Karpas-422 (cell line): ENCODE measurements at places on chromosomes 6 and 20. TPM values are rescaled to one million over a fixed set of nuclear protein-coding genes. Genes with fewer than 3 reads are reported as not detected.

DNA sequence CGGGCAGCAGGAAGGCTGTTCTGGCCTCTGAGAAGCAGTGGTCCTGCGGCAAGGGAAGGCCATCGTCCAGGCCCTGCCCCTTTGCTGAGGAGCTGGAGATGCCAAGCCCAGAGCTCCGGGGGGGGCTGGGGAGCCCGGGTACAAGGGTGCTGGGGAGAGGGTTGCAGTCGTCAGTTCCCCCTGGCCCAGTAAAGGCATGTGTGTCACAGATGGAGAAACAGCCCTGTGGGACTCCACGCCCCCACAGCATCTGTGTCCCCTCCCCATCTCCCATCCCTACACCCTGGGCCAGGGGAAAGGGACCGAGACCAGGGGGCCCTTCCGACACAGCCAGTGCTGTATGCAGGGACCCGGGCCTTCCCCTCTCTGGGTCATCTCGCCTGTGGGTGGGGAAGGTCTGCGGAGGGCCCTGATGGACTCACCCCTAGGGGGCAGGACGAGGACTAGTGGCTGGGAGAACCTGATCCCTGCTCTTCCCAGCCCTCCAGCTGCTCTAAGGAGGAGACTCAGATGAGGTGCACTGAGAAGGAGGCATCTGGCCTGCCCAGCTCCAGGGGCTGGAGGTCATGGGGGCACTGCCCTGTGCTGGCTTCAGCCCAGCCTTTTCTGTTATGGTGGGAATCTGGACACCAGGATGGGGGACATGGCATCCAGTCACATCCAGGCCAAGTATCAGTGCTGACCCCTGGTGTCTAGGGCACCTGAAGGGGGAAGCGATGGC lies 609 bp downstream of the MYL9 start:
- no peak for DNase-seq

- no peak for DNase-seq
Measured at GRCh38 chr20:63937596-63937995, 18.6 kb downstream of the UCKL1 start.

Gene DEFB116
- total RNA-seq: not detected in 2 replicates

Gene CENPB
- 13.0 and 32.7 TPM in 2 replicates for total RNA-seq

GRCh38 chr20:31260326-31260932 lies 3.0 kb downstream of the DEFB115 start:
- peak; percentile 77 for DNase-seq

Gene PRICKLE4
- total RNA-seq: 0.41 and 2.8 TPM in 2 replicates

- no peak for DNase-seq
Measured at GRCh38 chr20:47102629-47103028, 208.0 kb downstream of the EYA2 start.

DNA sequence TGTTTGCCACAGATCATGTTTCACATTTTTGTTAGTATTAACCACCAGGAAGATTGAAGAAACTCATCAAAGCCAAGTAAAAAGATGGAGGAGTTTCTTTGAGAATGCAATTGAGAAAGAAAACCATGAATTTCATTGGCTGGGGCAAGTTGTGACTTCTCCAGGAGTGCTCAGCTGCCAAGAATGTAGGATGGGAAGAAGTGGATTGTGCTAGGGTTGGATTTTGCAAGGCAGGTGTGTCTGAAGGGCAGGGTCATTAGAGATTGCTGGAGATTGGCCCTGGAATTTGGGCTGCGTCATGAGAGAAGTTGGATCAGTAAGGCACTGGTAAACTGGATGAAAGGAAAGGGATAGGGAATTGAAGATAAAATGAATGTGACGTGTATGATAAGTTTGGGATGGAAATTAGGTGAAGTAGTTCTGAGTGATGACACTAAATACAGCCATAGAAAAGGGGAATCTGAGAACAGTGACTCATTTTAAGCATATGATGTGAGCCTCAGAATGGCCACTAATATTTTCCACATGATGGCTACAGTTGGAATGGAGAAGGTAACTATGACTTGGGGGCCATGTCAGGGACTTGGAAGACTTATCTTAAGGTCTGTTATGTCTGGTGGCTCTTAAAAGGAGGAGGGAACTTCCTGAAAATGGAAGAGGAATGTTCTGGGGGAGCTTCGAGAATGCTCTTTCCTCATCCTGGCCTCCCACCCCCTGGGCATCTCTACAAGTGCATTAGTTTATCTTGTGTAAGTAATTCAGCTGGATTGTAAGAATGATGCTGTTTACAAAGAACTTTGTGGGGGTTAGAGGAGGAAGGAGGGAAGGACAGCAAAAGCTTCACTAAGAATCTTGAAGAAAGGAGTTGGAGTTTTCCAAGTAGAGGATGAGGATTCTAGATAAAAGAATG lies 27.8 kb upstream of the ERVFRD-1 start:
- no peak for DNase-seq

- no peak for DNase-seq
Measured at GRCh38 chr20:44405257-44405656, 49.8 kb downstream of the HNF4A start.

- peak; percentile 86 for DNase-seq
Measured at GRCh38 chr6:47439348-47439668, 38.3 kb upstream of the CD2AP start.

- DNase-seq: peak; percentile 11
Measured at GRCh38 chr6:63565058-63565726, 7.1 kb upstream of the LOC128125822 start.

DNA sequence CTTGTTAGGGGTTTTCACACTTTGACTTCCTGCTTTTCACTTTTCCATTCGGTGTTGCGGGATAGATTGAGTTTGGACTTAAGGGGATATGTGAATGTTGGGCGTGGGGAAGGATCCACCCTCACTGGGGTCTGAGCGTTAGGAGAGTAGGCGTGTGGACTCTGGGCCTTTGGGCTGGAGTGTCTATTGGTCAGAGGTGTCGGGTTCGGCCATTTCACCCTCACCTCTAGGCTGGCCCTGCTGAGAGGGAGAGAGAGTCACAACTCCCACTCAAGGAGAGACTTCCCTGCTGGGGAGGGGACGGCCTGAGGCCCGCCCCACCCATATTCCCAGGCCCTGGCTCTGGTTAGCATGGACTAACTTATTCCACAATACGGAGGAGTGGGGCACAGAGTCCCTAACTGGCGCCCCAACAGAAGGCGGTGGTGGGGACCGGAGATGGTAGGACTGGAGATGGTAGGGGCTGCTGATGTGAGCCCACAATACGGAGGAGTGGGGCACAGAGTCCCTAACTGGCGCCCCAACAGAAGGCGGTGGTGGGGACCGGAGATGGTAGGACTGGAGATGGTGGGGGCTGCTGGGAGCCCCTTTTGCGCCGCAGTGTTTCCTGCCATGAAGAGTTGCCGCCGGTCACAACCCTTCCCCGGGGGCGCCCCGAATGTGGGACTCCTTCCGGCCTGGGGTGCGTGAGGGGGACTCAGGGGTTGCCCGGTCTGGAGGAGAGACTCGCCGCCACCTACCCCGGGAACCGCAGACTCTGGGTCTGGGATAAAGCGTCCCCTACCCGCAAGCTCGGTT lies 1.4 kb upstream of the PTPRA start:
- DNase-seq: no peak

Gene NFATC2
- 22.5 and 32.3 TPM in 2 replicates for total RNA-seq

- DNase-seq: no peak
Measured at GRCh38 chr6:31358302-31358701, 1.3 kb upstream of the HLA-B start.

DNA sequence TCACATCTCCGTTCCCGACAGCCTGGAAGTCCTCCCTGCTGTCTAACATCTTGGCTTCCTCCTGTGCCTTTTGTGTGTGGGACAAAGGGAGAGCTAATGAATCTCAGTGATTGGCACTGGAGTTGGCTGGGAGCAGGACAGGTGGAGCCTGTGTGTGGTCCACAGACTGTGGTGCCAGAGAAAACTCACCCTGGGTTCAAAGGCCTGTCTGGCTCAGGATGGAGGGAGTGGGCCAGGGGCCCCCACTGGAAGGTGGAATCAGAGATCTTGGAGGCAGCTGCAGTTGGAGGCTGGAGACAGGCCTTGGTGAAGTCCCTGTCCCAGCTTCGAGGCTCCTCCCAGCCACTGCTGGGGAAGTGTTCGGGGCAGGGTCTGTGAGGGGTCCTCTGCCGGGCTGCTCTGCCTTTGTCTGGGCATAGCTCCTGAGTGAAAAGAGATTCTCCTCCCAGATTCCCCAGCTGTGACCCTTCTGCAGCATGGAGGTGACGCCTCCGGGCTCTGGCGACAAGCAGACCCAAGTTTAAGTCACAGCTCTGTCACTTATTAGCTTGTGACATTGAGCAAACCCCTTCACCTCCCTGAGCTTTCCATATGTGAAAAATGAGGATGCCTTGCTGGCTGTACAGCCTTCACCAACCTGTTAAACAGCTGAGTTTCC lies 13.9 kb upstream of the ITPR3 start:
- DNase-seq: no peak

Gene GSTA2
- total RNA-seq: not detected in 2 replicates

- no peak for DNase-seq
Measured at GRCh38 chr6:32814145-32814544, 2.7 kb downstream of the HLA-DOB start.

- no peak for DNase-seq
Measured at GRCh38 chr20:3446779-3447178, 24.0 kb upstream of the ATRN start.

Gene TNF
- 223 and 233 TPM in 2 replicates for total RNA-seq

Gene RAET1G
- not detected in 2 replicates for total RNA-seq
